ENCODE measurements at places on chromosomes 1 and 21.
A peak's percentile ranks its signal among the peaks of the same experiment; 100 is the strongest.

DNA sequence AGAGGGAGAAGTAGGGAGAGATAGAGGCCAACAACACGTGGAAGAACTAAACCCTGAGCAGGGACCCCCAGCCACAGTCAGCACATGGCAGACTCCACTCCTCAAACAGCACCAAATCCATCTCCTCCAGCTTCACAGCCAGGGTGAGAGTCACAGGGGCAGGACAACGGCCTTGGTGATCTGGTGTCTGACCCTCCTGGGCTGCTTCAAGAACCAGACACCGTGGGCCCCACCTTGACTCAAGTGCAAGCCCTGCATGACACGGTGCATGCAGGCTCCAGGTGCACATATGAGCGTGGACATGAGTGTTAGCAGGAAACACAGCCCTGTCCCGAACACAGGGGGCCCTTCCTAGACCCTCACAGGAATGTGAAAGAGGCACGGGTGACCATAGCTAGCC, 21.9 kb downstream of the S100A7 start:
- no peak for DNase-seq

DNA sequence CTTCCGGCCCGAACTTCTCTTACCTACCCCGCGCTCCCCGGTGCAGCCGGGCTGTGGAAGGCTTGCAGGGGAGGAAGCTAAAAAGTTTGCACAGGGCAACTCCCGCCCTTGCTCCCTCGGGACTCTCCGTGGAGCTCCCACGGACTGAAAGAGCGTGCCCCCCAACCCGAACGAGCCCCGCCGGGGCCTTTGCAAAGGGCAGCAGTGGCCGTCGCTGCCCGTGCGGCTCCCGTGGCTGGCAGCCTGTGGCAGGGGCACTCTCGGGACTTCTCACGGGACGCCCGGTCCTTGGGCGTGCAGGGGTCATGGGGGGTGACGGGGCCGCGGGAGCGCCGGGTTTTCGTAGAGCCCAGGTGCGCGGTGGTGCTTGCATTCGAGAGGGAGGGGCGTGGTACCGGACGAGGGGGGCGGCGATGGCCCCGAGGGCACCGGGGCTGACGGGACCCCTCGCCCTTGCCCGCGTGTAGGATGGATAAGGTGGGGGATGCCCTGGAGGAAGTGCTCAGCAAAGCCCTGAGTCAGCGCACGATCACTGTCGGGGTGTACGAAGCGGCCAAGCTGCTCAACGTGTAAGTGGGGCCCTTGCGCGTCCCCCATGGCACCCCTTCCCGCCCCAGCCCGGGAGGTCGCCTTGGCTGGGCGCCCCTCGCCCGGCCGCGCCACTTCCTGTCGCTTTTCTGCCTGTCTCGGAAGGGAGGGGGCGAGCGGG, 711 bp downstream of the GADD45A start:
- DNase-seq: peak; percentile 10

DNA sequence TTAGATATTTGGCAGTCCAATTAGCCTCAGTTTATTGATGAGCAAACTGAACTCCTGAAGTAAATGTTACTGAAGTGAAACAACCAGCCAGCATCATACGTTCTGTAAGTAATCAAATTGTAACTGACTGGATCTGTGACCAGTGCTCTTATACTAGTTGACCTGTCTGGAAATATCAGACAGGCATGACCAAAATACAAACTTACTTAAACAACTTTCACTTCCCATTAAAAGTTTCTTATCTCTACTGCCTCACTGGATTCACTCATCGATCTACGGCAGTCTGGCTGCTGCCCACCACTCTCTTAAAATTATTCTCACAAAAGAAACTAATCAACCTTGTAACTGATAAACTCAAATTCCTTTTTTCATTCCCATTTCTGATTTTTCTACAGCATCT, 56.4 kb downstream of the WDR3 start:
- no peak for DNase-seq

GRCh38 chr1:23960291-23961020, 828 bp downstream of the PNRC2 start:
- no peak for DNase-seq

DNA sequence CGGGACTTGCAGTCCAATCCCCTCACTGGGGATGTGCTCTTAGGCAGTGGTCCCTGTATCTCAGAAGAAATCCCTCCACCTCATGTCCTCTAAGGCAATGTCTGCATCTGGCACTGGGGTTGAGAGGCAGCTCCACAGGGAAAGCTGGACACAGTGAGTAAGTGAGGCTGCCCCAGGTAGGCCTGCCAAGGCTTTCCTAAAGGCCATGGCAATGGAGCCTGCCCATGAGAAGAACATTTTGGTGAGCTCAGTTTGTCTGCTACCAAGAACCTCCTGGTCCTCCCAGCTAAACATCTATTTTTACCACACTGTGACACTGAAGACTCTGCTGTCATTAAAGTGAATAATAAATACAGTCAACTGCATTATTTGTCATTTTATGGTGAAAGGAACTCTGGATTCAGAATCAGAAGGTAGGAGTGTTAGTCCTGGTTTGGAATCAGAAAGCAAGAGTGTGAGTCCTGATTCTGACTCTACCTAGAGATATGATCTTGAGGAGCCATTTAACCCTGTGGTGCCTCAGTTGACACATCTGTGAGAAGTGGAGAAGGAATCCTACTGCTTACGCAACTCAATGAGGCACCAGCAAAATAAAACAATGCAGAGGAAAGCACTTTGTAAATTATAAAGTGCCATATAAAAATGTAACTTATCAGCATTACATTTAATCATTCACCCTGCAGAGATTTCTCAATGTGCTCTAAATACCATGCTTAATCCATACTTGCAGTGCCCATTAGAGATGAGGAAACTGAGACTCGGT, 41.0 kb downstream of the TBX15 start:
- DNase-seq: no peak

GRCh38 chr1:6218375-6219164, 12.7 kb downstream of the RNF207 start:
- no peak for DNase-seq

- DNase-seq: no peak
These were observed 69.4 kb downstream of the TOMM20 start for GRCh38 chr1:235059221-235059620.

DNA sequence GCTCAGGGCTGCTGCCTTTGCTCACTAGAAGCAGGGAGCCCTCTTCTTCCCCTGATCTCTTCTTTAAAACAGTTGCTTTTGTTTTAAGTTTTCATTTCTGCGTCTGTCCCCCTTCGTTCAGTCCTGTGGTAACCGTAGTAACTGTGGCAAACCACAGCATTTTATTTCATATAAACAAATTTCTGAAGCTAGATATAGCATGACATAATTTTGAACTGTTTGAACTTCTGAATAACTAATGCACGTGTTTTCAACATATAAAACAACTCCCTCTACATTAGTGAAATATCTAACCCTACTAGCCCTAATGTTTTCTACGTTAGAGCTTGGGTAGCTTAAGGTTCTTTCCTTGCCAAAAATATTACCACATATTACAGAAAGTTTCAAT, 104.6 kb downstream of the DISP1 start:
- no peak for DNase-seq

DNA sequence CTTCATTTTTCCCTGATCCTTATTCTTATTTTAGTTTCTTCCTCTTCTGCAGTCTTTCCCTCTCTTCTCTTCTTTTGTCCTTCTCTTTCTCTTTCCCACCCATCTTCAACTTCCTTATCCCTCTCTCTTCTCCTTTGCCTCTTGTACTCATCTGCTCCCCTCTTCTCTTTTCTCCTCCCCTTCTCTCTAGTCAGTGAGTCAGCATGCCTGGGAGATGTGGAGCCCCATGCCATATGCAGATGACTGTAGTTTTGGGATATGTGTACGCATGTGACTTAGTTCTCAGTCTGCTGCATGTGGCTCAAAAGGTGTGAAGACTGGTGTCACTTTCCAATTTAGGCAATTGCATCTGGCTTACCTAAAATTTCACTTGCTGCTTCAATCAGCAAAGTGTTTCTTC, 10.4 kb downstream of the DNAJC6 start:
- DNase-seq: no peak

DNA sequence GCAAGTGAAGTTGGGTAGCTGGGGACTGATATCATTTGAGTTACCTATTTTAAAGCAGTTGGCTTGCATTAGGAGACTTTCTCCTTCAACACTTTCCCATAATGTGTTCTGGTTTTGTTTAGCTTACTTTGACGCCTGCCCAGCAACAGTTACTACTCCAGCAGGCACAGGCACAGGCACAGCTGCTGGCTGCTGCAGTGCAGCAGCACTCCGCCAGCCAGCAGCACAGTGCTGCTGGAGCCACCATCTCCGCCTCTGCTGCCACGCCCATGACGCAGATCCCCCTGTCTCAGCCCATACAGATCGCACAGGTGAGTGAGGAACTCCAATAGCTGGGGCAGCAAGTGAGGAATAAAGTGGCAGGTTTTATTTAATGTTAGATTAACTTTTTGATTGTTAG, 144.3 kb downstream of the CD247 start:
- no peak for DNase-seq

DNA sequence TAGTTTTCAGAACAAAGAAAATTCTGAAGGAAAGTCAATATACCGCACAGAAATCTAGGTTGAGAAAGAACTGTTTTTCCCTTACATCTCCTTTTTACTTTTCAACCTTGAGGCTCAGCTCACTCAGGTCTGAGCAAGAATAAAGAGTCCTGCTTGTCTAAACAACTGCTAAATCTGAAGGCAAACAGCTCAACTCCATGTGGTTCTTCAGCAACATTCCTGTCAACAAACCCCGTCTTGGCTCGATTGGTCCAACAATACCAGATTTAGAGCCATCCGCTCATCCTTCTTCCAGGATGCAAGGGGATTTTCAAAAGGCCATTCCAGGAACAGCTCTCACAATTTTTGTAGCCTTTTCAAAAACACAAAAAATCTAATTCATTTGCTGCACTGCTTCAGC, 119.8 kb downstream of the HLCS start:
- DNase-seq: no peak

- no peak for DNase-seq
These were observed 9.1 kb upstream of the GOLPH3L start for GRCh38 chr1:150706091-150706490.

DNA sequence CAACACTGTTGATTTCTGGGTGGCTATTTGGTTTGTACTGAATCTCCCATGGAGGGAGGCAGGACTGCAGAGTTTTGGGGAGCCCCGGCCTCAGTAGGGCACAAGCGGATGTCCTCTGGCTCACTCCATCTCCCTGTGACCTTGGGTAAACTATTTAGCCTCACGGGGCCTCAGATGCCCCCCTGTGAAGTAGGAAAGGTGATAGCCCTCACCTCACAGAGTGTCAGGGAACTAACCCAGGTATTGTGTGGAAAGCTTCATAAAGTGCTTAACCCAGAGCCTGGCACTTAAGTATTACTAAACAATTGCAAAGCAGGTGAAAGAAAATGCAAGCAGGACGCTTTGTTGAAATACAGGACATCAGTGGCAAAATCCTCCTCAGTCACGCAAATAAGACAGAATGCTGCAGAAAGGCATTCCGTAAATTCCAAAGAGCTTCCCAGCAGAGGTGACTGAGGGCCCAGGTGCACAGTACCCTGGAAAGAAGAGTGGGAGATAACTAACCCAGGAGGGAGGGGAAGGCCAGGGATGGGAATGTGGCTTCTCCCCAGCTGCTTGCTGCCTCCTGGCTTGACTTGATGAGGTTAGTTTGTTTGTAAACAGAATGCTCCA, 436.3 kb downstream of the PRDM2 start:
- DNase-seq: no peak

GRCh38 chr1:109061183-109061582, 14.6 kb downstream of the TAF13 start:
- DNase-seq: no peak

- no peak for DNase-seq
These were observed 77.4 kb downstream of the SYT6 start for GRCh38 chr1:114076308-114076707.

DNA sequence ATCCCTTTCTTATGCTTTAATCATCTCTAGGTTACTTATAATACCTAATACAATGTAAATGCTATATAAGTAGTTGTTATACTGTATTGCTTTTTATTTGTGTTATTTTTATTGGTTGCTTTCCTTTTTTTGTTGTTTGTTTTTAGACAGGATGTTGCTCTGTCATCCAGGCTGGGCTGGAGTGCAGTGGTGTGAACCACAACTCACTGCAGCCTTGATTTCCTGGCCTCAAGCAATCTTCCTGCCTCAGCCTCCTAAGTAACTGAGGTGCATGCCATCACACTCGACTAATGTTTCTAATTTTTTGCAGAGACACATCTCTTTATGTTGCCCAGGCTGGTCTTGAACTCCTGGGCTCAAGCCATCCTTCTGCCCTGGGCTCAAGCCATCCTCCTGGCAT, 26.9 kb downstream of the KRTAP19-8 start:
- no peak for DNase-seq

- DNase-seq: no peak
These were observed 101.7 kb upstream of the HAO2 start for GRCh38 chr1:119266858-119267257.

- DNase-seq: no peak
These were observed 38.2 kb downstream of the SMYD2 start for GRCh38 chr1:214318956-214319736.

DNA sequence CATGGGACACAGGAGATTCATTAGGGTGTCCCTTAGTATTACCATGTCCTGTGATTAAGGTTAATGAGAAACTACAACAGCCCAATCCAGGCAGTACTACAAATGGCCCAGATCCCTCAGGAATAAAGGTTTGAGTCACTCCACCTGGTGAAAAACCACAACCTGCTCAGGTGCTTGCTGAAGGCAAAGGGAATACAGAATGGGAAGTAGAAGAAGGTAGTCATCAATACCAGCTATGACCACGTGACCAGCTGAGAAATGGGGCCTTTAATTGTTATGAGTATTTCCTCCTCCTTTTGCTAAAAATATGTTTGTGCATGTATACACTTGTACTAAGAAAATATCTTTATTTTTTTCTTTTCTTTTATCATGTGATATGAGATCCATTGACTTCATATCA, 91.1 kb upstream of the ADAMTS5 start:
- DNase-seq: no peak

GRCh38 chr1:7948960-7949359, 8.3 kb upstream of the TNFRSF9 start:
- DNase-seq: no peak

DNA sequence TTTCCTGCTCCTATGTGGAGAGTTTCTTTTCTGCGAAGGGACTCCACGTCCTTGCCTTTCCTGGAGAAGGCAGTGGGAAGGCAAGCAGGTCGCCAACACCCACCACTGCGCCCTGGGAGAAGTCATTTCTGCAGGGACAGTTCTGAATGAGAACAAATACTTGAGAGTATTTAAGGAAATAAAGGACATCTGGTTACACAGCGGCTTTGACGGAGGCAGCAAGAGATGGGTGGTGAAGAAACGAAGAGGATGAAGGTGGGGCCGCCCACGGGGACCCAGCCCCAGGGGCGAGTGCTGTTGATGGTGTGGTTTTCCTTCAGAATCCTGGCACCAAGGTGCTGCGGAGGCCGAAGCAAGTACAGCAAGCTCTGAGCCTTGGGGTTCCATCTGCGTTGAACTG, 75.5 kb downstream of the PSMG1 start:
- no peak for DNase-seq

- no peak for DNase-seq
These were observed 21.3 kb upstream of the PGBD2 start for GRCh38 chr1:248884632-248885295.

DNA sequence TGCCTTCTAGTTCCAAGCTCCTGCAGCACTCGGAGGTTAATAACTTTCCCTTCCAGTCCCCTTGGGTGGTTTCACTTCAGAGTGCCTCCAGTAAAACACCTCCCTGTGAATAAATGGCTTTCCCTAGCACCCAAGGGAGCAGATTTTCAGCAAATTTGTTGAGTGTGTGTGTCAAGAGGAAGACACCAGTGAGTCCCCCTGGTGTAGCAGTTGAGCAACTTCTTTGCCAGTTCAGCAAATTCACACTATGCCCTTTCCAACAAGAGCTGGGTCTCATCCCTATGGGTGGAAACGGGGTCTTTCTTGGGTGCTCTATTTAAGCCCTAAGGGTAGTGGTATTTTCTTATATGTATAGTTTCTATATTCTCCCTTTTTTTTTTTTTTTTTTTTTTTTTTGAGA, 806 bp upstream of the AADACL4 start:
- no peak for DNase-seq
